Activated CD8-positive, alpha-beta memory T cell treated with anti-CD3 and anti-CD28 coated beads for 48 hours (primary cell): ENCODE measurements at places on chromosomes 1 and 21.

DNA sequence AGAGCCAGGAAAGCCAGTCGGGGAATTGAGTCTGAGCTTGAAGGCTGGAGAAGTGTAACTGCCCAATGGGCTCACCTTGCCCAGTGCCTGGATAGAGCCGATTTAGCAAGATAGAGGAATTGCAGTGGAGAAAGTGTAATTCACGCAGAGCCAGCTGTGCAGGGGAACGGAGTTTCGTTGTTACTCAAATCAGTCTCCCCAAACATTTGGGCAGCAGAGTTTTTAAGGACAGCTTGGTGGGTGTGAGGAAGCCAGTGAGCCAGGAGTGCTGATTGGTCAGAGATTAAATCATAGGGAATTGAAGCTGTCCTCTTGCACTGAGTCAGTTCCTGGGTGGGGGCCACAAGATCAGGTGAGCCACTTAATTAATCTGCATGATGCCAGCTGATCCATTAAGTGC is 28.4 kb upstream of the NLRP3 start:
- no peak for DNase-seq

DNA sequence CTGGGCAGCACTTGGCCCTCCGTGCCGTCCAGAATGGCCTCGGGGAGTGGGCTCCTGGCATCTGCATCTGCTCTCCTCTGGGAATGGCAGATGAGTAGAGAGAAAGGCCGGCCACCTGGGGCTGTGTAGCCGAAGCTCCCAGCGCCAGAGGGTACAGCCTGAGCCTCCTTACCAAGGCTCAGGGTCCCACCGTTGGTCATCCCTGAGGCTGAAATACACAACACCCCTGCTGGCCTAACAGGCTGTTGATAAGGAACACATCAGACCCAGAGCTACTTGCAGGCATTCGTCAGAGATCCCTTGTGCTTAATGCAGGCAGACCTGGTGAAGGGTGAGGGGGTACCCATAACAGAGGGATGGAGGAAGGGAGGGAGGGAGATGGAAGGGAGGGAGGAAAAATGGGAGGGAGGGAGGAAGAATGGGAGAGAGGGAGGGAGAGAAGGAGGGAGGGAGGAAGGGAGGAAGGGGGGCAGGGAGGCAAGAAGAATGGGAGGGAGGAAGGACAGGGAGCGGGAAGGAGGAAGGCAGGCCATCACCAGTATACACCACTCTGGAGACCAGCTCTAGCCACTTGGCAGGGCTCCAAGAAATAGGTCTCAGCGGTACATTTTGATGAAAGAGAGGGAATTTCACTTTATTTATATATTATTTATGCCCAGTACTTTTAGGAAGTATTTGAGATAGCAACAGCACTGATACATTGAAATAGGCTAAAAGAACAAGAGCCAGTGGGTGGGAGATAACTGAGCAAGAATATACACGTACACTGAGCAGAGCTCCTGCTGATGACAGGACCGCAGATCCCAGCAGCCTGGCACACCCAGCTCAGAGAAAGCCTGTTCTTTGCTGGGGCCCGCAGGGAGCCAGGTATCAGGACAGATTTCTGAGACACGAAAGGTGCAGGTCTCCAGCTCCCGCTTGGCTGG is 315.0 kb upstream of the VAMP3 start:
- no peak for DNase-seq

- DNase-seq: no peak
Measured at GRCh38 chr1:22262583-22262982, 119.7 kb upstream of the WNT4 start.

- no peak for DNase-seq
Measured at GRCh38 chr1:50179639-50180038, 70.9 kb downstream of the ELAVL4 start.

DNA sequence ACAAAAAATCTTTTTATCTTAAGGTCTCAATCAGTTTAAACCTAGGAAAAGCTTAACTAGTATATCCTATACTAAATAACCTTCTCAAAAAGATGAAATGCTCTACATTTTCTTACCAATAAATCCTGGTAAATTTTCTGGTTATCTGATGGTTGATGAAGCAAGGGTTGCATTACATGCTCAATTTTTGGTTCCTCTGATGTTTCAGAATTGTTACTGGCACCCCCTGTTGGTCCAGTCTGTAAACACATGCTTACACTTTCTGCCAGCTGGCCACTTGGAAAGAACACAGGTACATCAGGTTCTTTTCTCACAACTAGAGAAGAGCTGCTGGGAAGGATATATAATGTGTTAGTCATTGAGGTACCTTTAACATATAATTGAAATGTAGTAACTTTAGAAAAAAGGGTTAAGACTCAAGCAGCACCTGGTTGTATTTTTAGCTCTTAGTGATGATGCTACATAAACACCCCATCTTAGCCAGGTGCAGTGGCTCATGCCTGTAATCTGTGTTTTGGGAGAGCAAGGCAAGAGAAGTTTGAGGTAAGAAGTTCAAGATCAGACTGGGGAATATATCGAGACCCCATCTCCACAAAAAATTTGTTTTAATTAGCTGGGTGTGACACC is 30.9 kb upstream of the TAL1 start:
- DNase-seq: no peak

GRCh38 chr1:56331892-56332567 is 247.3 kb downstream of the PLPP3 start:
- no peak for DNase-seq

- DNase-seq: no peak
Measured at GRCh38 chr1:170932236-170932635, 3.1 kb upstream of the MROH9 start.

DNA sequence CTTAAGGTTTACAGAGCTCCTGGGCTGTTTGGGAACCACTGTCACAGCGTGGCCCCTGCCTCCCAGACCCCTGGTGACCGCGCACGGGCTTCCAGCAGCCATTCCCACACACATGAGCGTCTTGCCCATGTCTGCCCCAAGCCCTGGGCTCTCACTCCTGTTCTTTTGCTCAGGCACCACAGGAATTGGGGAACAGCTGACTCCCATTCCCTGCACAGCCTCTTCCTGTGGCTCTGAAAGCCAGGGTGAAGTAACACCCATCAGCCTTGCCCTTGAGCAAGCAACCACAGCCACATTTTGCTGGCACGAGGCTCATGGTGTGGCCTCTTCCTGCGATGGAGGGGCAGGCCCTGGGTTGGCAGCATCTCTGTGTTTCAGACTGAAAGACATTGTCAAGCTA is 14.3 kb upstream of the GPR157 start:
- DNase-seq: no peak

- DNase-seq: no peak
Measured at GRCh38 chr1:180921386-180921785, 8.7 kb downstream of the KIAA1614 start.

DNA sequence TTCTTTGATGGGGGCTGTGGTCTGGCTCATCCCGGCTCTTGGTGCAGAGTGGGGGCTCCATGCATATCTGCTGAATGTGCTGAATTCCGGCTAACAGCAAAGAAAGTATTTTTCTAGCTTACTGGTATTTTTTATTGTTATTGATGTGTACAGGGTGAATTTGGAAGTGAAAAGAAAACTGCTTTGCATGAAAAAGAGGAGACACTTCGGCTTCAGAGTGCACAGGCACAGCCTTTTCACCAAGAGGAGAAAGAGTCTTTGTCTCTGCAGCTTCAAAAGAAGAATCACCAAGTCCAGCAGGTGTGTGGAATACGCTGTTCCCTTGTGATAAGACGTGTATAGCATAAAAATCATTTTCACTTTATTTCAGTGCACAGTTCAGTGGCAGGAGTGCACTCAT is 57.6 kb downstream of the PCNT start:
- no peak for DNase-seq

DNA sequence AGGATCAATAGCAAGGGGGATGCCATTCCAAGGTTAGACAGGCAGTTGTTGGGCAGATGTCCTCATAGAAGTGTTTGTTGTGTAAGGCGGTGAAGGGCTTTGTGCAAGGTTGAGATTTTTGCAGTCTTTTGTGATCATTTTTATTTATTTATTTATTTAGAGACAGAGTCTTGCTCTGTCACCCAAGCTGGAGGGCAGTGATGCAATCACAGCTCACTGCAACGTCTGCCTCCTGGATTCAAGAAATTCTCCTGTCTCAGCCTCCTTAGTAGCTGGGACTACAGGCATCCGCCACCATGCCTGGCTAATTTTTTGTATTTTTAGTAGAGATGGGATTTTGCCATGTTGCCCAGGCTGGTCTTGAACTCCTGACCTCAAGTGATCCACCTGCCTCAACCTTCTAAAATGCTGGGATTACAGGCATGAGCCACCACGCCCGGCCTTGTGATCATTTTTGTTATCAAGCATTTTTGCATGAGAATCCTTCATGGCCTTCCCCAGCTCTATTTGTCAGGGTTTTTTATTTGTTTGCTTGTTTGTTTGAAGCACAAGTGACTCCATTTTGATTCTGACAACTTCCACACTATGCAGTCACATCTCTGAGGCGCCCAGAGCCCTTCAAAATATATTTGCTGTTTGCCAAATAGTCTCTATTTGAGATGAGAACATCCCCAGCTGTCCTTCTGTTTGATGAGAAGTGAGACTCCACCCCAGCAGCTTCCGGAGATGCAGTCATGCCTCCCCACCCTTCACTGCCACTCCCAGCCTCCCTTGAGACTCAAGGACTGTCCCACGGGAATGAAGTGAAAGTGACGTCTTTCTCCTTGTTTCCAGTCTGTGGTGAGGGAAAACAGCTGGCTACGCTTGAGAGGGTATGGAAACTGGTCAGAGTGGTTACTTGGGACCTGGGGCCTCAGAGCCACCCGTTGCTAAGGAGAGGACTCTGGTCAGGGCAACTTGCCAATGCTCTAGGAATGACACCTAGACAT is 38.0 kb downstream of the TMEM50B start:
- no peak for DNase-seq
